Smooth muscle cell of the brain vasculature (primary cell): ENCODE measurements at places on chromosomes 3 and 15.

GRCh38 chr15:55742927-55743728, at the start of gene PRTG:
TSS of gene PRTG (minus strand) at chr15:55743152. CDS start at chr15:55742931, 221 bp downstream.
- peak; percentile 32 for DNase-seq

DNA sequence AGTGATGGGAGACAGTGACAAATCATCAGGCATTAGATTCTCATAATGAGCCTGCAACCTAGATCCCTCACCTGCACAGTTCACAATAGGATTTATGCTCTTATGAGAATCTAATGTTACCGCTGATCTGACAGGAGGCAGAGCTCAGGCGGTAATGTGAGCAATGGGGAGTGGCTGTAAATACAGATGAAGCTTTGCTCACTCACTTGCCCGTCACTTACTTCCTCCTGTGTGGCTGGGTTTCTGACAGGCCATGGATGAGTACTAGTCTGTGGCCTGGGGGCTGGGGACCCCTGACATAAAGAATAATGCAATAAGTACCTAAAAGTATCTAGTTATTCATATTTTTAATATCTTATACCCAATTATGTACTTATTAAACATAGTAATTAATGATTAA, 15.6 kb downstream of the IQCB1 start:
- DNase-seq, result no peak

DNA sequence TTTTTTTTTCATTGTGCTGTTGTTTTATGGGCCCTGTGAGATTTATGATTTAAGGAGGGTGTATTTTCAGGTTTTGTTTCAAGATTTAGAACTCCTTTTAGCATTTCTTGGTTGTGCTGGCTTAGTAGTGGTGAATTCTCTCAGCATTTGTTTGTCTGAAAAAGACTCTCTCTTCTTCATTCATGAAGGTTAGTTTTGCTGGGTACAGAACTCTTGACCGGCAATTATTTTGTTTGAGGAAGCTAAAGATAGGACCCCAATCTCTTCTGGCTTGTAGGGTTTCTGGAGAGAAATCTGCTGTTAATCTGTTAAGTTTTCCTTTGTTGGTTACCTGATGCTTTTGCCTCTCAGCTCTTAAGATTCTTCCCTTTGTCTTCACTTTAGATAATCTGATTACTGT, 46.9 kb downstream of the LYSMD4 start:
- DNase-seq, result no peak

DNA sequence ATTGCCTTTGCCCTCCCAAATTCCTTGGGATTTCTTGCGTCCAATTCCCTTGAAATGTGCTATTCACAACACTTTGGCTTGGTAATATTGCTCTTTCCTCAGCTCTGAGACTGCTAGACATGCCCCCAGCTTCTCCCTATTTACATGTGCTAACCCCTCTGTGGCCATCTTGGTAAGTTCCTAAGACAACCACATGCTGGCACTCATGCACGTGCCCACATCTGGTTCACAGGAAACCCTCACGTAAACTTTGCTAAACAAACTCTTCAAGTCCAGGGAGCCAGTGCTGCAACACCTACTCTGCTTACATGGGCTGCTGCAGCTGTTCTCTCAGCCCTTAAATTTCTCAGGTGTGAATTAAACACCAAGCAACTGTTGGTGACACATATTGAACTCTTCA, 121.8 kb downstream of the ADAMTSL3 start:
- no peak for DNase-seq

GRCh38 chr3:161854232-161854771, 357.7 kb downstream of the OTOL1 start:
- no peak for DNase-seq

GRCh38 chr15:43440721-43441281, 52.2 kb downstream of the TP53BP1 start:
- peak; percentile 87 for DNase-seq

DNA sequence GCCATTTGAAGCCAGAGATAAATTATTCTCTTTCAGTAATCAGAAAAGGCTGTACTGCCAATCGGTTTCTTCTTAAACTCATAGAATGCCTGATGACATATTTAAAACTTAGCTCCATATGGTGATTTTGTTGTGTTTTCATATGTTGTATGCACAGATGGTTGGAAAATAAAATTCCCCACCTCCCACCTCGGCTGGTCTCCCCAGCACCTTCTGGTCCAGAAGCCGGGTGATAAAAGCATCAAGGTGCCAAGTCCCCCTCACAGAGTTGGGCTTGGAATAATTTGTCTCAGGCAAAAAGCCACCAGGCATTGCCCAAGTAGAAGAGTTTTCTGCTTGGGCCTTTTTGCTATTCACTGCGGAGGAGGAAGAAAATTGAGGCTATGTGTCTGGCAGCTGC, 18.4 kb downstream of the LARS2 start:
- DNase-seq, result no peak

- DNase-seq, result no peak
Observed at GRCh38 chr15:74621936-74622335, 6.3 kb downstream of the CLK3 start.
